Stimulated activated CD4-positive, alpha-beta T cell treated with anti-CD3 and anti-CD28 coated beads, TNF-alpha, amount 100 ng/mL, for 1 hour (primary cell): ENCODE measurements at places on chromosomes 6 and 20.

GRCh38 chr6:12298017-12298978 lies 8.1 kb downstream of the EDN1 start:
- DNase-seq: no peak

- no peak for DNase-seq
Measured at GRCh38 chr20:50704971-50705370, 13.6 kb upstream of the RIPOR3 start.

GRCh38 chr20:38725931-38726803 lies 1.9 kb downstream of the SLC32A1 start:
- no peak for DNase-seq

GRCh38 chr6:1903780-1904465 lies 294.2 kb downstream of the FOXC1 start:
- no peak for DNase-seq

GRCh38 chr6:10175362-10175761 lies 239.5 kb downstream of the TFAP2A start:
- no peak for DNase-seq

DNA sequence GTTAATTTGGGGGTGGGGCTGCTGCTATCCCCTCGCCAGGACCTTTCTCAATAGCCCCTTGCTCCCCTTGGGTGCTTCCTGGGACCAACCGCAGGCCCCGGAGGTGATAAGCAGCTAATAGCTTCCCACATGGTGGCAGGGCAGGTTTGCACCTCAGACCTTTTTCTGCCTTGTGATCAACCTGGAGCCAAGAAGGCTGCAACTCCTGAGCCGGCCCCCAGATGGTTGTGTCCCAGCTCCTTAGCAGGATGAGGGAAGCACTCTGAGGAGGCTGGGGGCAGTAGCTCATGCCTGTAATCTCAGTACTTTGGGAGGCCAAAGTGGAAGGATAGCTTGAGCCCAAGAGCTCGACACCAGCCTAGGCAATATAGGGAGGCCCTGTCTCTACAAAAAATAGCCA lies 85.5 kb downstream of the BMP7 start:
- no peak for DNase-seq

DNA sequence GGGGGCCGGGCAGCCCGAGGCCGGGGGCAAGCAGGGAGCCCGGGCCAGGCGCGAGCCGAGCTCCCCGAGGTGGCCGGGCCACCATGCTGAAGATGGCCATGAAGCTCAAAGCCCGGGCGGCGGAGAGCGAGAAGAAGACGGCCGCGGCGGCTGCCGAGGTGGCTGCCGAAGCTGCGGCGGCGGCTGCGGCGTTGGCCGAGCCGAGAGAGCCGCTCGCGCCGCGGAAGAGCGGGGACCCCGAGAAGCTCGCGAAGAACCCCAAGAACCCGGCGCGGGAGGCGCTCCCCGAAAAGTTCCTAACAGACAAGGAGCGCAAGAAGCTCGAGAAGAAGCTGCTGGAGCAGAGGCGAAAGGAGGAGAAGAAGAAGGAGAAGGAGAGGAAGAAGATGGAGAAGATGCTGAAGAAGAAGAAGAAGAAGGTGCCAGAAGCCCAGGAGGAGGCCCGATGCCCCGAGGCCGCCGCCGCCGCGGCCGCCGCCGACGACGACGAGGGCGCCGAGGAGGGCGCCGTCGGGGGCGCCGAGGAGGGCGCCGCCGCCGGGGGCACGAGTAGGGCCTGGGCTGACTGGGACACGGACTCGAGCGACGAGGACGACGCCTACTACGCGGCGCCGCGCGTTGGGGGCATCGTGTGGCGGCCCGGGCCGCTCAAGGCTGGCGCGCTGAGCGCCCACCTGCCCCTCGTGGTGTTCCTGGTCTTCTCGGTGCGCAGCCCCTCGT lies 37.4 kb downstream of the GNAS start:
- DNase-seq: no peak

DNA sequence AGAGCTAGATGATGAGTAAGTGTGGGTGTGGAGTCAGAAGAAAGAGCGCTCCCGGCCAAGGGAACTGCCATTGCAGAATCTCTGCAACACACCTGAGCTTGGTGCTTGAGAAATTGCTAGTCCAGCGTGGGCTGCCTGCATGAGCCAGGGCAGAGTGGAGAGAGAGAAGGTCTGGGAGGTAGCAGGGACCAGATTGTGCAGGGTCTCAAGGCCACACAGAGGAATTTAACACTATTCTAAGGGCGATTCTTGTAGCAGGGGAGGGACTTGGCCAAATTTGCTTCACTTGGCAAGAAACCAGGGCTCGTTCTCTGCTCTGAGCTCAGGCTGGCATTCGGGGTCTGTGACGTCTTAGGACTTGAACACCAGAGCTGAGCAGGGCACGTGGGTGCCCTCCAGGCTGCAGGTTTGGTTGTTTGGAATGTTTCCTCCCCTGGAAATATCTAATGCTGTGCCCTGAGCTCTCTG lies 53.5 kb downstream of the BCAS4 start:
- DNase-seq: no peak

- DNase-seq: no peak
Measured at GRCh38 chr6:7468382-7469081, 72.9 kb upstream of the DSP start.

DNA sequence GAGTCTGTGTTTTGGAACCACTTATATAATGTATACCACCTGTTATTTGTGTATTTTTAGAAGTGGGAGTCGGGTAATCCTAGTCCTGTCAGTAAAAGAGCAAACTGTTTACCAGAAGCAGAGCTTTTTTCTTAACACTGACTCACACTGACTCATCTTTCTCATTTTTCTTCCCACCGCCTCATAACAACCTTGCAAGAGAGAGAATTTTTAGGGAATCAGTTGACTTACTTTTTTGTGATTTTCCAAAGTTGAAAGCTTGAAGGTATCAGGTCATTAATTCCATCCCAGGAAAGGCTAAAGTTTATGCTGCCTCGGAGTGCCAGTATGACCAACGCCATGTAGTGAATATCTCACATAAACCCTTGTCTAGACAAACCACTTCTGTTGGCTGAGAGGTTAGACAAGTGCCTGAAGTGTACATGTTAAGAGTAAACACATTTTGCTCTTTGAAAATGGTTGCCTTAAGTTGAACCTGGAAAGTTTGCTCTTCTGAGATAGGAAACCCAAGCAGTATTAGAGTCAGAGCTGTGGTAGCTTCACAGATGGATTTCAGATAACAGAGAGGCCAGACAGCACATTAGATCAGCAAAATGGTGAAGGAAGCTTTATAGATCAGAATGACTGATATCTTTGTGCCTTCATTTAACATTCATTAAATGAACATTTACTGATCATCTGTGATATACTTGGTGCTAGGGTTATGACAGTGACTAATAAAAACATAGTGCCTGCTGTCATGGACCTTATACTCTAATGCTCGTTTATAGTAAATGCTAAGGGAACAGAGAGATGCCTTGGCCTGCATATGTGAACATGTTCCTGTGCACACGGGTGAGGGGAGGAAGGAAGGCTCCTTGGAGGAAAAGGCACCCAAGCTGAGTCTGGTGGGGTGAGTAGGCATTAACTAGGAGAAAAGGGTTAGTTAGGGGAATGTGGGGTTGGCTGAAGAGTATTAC lies 29.1 kb upstream of the PKIG start:
- DNase-seq: no peak

DNA sequence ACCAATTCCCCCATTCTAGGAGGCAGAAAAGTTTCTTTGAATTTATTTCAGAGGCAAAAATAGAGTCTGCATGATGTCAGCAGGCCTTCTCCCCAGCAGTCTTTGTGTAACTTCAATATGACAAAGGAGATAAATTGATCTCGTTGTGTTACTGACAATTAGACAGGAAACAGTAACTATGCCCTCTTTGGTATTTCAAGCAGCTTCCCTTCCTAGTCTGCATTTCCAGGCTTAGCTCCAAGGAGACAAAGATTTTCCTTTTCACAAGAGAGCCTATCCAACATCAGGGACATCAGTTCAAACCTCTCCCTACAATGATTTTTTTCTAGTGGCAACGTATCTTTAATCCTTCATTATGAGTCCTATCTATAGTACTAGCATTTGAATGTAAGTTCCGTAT lies 245.9 kb upstream of the HSF2 start:
- no peak for DNase-seq

DNA sequence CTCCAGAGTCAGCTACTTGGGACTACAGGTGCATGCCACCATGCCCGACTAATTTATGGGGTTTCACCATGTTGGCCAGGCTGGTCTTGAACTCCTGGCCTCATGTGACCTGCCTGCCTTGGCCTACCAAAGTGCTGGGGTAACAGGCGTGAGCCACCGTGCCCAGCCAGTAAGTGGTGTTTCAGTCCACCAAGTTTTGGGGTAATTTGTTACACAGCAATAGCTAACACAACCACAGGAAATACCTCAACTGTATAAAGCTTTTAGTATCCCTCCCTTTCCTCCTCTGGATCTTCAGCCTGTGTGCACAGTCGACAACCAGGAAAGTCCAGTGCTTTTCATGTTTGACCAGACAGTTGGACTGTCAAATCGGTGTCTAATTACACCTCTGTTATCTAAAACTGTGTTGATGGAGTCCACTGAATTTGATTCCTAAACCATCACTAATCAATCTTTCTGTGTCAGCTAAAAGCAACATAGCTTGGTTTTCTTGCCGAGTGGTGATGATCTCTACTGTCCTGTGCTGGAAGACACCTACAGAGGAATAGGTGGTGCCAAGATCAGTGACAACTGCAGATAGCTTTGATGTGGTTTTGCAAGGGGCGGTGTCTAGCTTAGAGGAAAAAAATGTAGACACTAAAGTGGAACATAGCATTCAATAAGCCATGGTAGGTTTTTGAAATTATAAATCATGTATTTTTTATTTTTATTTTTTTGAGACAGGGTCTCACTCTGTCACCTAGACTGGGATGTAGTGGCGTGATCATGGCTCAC lies 22.2 kb upstream of the ZBTB2 start:
- peak; percentile 34 for DNase-seq

GRCh38 chr20:48178633-48179032 lies 393.4 kb upstream of the SULF2 start:
- DNase-seq: no peak

GRCh38 chr20:1496930-1497329 lies 5.7 kb upstream of the SIRPB2 start:
- no peak for DNase-seq

- DNase-seq: no peak
Measured at GRCh38 chr6:53734473-53735299, 60.1 kb upstream of the LRRC1 start.

- DNase-seq: no peak
Measured at GRCh38 chr20:44304383-44304782, 6.6 kb downstream of the FITM2 start.

DNA sequence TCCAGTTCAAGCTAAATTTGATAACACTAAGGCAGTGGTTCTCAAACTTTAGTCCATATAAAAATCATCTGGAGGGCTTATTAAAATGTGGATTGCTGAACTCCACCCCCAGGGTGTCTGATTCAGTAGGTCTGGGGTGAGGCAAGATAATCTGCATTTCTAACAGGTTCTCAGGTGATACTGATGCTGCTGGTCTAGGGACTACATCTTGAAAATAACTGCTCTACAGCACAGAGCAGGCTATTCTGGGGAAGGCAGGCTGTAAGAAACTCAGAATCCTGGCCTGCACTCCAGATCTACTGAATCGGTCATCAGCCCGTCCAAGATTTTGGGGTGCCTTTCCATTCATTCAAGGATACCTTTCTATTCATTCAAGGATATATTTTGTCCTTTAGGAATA lies 11.5 kb downstream of the CALHM5 start:
- DNase-seq: no peak

GRCh38 chr6:131776985-131777384 lies 30.8 kb upstream of the ENPP1 start:
- no peak for DNase-seq

DNA sequence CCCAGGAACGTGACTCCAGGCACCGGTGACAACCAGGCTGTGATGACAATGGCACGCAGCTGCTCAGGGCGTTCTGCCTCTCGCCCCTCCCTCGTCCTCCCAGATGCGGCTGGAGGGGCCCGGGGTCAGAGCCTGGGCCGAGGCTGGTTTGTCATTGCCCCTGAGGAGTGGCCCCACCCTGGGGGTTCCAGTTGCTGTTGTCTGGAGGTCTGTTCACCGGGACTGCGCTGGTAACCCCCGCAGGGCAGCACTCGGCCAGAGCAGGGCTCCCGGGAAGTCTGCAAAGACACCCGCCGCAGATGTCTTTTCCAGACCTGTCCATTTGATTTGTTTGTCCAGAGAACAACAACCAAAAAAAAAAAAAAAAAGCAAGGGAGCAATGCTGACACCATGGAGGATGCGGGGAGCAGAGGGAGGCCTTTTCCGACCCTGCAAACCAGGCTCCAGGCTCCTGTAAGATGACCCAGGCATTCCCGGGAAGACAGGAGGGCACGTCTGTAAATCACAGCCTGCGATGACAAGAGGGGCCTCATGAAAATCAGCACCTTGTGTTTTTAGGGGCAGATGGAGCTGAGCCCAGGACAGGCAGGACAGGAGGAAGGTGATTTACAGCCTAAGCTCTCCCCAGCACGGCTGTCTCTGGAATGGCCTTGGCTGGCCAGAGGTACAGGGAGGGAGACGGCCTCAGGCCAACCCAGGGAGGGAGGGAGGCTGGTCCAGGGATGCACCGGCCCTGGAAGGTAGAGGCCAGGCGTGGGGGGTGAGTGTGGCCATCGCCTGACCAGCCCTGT lies 189.3 kb downstream of the ERMARD start:
- DNase-seq: no peak

DNA sequence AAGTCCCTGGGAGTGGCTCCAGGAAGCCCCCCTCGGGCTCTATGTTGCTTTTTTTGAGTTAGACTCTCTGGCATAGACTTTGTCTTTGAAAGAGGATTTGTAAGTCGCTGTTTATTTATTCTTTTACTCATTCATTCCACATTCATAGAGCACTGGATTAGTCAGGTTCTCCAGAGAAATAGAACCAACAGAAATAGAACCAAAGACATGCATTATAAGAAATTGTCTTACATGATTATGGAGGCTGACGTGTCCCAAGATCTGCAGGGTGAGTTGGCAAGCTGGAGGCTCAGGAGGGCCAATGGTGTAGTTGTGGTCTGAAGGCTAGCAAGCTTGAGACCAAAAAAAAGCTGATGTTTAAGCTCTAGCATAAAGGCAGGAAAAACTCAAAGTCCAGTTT lies 98.3 kb upstream of the CHD6 start:
- no peak for DNase-seq

GRCh38 chr6:79864421-79864820 lies 82.9 kb downstream of the ELOVL4 start:
- DNase-seq: no peak

GRCh38 chr20:48172357-48172702 lies 387.0 kb upstream of the SULF2 start:
- DNase-seq: no peak

DNA sequence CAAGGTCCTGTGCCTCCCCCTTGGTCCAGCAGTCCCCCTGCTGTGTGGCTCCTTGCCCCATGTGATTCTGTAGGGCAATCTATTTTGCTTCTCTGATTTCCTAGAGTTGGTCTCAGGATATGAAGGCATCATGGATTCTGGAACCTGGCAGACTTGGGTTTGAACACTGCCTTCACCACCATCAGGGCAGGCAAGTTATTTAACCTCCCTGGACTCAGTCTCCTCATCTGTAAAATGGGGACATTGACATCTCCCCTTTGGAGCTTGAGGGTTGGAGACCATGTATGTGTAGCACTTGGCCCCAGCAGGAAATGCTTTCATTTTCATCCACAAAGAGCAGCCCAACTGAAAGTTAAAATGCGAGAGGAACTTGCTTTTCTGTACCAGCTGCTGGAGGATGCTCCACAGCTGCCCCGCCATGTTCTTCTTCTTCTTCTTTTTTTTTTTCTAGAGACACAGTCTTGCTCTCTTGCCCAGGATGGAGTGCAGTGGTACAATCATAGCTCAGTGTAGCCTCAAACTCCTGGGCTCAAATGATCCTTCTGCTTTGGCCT lies 6.7 kb downstream of the TOX2 start:
- DNase-seq: no peak
